CD8-positive, alpha-beta memory T cell (primary cell): ENCODE measurements at places on chromosomes 7 and 10. TPM values are rescaled to one million over a fixed set of nuclear protein-coding genes. Genes with fewer than 3 reads are reported as not detected.

GRCh38 chr7:2982831-2983230 lies 60.8 kb downstream of the CARD11 start:
- DNase-seq = peak; percentile 56

DNA sequence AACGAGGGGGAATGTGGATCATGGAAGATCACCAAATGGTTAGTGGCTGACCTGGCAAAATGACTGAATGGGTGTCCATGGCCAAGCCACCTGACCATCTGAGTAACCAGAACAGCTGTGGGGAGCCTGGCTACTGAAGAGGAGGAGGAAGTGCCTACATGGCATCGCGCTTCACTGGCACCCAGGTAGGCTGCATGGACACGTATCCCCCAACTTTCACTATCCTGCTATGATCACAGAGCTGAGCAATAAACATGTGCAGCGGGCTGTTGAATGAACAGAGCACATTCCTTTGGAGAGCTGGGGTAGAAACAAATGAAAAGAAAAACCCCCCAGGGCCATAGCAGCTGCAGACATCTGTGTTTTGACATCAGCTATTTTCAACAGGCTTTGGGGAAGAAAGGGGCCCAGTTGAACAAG lies 6.5 kb downstream of the AKR1B1 start:
- DNase-seq = no peak

DNA sequence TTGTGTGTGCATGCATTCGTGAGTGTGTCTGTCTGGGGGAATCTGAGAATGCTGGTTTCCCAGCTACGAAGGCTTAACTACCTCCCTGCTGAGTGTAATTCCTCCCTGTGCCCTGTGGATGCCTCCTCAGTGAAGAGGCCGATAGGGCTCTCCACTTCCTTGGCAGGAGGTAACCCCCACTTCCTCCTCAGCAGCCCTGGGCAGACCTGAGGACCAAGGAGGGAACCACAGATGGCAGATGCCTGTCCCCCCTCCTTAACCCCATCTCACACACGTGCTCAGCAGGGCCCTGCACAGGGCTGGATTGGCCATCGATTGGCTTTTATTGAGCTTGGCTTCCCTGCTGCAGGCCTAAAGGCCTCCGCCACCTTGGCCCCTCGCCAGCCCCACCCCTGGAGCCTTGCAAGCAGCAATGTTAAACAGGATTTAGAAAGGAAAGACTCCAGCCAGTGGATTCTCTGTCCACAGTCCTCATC lies 45.6 kb upstream of the LRRC4 start:
- no peak for DNase-seq

DNA sequence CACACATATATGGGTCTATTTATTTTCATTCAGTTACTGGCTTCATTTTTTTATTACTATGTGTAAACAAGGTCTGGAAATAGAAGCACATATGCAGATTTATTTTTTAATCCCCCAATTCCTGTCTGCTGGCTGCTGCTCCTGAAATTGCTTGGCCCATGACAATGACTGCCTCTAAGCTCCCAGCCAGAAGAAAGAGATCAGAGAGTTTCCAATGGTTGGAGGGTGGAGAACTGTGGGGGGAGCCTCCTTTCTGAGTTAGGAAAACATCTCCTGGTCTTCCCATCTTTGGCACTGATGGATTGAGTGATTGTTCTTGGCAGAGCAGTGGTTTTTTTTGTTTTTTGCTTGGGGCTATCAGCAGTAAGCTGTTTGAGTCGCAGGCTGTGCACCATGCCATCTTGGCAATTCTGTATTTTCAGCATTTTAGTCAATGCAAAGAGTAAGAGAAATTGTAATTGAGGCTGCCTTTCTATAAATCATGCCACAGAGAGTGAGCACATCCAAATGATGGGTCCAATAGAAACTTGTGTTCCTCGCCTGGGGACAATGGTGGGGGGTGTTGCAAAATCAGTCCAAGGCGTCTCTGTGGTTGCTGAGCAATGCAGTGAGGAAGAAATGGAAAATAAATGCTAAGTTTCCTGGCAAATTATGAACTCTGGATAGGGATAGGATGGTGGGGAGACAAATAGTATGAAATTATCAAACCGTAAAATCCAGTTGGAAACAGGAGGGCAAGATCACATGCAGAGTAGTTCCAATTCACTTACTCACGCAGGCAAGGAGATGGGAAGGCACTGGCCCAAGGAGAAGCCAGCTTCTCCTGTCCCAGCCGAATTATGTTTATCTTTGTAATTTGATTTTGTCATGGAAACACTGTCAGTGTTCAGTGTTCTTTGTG lies 382.4 kb downstream of the SORCS3 start:
- no peak for DNase-seq

- no peak for DNase-seq
Measured at GRCh38 chr7:131773413-131773812, 217.0 kb upstream of the PODXL start.

ASB4 gene
- total RNA-seq = not detected

FGFR2 gene
- 0.11 TPM for total RNA-seq

DNA sequence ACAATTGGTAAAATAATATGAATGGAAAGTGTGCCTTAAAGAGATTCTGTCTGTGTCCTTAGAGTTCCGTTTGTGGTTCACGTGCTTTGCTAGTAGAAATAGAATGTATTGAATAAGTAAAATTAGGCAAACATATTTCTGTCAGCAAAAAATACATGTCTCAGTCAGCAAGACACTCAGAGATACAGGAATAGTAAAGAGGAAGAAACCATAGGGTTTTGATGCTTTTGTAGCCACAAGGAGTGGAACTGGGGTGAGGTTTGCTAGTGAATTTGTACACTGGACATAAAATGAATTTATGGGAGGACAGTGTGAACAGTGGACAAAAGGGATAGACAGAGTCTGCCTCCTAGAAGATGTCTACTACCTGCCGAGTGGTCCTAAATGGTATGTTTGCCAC lies 289.2 kb upstream of the NRP1 start:
- no peak for DNase-seq

NPFFR1 gene
- total RNA-seq = not detected

GRCh38 chr10:89351412-89351779 lies 23.6 kb downstream of the IFIT3 start:
- DNase-seq = no peak

- no peak for DNase-seq
Measured at GRCh38 chr7:133601617-133602016, 348.7 kb downstream of the EXOC4 start.

DNA sequence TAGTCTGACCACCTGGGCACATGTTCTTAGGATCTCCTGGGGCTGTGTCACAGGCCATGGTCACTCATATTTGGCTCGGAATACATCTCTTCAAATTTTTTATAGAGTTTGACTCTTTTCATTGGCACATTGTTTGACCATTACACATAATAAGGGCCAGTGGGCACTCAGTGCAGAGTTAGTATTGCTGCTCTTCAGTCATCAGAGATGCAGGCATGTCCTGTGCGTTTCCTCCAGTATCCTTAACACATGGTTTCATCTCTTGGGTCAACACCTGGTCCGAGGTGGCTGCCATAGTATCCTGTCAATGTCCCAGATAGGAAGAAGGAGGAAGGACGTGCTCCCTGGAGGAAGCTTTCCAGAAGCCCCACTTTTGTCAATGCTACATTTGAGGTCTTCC lies 125.0 kb downstream of the FAM107B start:
- DNase-seq = no peak

CCT6A gene
- total RNA-seq = 348 TPM
